ENCODE measurements at places on chromosomes 11 and 22. TPM values are rescaled to one million over a fixed set of nuclear protein-coding genes. Genes with fewer than 3 reads are reported as not detected.

Gene SCUBE2
- 0.76 TPM for total RNA-seq

Gene MAJIN
- 0.68 TPM for total RNA-seq

Gene C11orf87
- total RNA-seq, result 0.12 TPM

Gene APOA1
- total RNA-seq, result not detected

Gene PTGDR2
- not detected for total RNA-seq
